ENCODE measurements at places on chromosomes 6 and 20.

GRCh38 chr6:107539409-107539808, 49.5 kb downstream of the SOBP start:
- DNase-seq = no peak

- DNase-seq = no peak
Measured at GRCh38 chr20:63791497-63792156, 39.4 kb downstream of the ZBTB46 start.

DNA sequence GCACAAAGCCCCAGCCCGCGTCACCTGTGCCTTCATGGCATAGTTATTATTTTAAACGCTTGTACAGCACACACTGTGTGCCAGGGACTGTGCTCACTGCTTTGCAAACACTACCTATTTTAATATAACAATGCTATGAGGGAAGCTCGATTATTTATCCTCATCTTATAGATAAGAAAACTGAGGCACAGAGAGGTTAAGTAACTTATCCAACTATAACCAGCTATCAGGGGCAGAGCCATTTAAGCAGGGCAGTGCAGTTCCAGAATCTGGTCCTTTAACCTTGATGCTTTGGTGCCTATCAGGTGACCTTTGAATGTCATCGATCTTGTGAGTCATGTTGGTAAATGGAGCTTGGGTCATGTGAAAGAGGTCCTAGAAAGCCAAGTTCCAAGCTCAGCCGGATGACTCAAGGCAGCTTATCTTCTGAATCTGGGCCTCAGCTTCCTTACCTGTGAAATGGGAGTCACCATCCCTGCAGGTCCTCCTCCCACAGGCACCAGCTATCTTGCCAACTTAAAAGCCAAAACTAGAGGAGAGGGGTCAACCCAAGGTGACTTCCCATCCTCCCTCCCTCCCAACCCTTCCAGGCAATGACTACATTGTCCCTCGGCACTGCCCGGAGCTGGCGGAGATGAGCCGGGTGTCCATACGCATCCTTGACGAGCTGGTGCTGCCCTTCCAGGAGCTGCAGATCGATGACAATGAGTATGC, 56.4 kb upstream of the TTPAL start:
- DNase-seq = no peak

DNA sequence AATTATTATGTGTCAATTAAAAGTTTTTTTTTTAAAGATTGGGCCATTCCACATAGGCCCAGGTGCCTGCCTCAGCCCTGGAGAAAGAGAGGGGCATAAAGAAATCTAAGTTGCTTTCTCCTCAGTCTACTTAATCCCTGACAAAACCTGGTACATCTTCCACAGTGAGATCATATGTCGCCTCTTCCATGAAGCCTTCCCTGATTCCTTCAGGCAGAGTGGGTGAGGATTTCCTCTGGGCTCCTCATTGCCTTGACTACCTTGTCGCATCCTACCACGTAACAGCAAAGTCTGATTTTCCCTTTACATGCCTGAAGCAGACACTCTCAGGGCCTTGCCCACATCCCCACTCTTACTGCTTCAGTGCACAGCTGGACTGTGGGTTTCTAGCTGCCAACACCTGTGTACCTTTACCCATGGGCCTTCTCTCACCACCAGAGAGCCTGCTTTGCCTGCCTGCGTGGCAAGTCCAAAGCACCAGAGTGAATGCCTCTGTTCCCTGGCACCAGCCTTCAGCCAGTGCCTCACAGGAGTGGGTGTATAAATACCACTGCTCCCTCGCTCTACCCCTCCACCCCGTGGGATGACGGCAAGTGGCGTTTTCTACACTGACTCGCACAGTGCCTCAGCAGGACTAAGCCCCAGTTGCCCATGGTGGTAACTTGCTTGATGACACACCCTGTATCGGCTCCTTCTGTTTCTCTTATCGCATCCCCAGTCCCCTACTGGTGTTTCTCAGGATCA, 68.0 kb downstream of the EYA2 start:
- no peak for DNase-seq

- DNase-seq = no peak
Measured at GRCh38 chr6:157666729-157667128, 156.3 kb upstream of the SNX9 start.

DNA sequence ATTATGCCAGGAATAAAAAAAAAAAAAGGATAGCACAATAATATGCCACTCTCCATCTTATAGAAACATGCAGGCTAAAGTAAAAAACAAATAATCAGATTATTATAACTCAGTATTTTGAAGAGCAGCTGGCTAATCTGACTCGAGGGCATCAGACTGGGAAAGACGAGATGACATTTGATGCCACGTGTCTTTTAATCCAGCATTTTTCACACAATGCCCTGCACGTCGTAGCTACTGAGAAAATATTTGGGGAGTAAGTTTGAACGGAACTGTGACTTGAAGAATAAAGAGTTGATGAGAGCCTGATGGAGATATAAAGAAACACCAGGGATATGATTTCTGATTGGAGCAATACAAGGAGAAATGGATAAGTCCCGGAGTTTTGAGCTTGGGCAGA, 237.7 kb downstream of the ARID1B start:
- DNase-seq = no peak

GRCh38 chr20:1566701-1567100, 9.2 kb upstream of the SIRPD start:
- no peak for DNase-seq

DNA sequence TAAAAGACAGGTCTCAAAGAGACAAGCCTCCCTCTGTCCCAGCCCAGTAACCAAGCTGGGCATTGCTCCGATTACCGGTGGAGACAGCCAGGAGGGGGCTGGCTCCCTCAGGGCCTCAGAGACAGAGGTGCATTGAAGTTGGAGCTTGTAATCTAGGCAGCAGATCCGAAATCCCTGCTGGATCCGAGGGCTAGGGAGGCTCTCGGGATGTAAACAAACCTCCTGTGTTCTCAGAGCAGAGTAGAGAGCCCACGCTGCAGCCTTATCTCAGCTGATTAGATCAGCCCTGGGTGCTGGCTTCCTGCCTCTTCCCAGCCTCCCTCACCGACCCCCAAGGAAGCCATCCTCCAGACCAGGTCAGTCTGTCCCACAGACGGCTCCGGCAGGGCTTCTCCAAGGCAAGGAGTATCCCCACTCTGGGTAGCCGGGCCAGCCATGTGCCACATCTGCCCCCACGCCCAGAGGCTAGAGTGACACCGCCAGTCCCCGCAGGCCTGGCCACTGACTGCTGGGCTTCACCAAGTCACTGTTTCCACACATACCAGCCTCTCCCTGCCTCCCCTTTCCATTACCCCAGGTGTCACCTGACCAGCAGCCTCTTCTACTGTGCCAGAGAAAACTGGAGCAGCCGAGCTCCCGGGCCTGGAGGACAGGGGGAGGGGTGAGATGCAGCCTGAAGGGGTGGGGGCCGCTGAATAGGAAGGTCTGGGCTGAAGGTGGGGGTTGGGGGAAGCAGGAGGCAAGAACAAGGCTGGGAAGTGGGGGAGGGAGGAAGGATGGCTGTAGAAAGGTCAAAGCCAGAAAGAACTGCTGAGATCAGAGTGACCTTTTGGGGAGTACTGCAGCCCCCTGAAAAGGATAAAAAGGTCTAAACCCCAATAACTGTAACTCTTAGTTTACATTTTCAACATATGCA, 6.0 kb downstream of the SDC4 start:
- no peak for DNase-seq

GRCh38 chr20:2395136-2395535, 14.4 kb downstream of the TGM6 start:
- no peak for DNase-seq

DNA sequence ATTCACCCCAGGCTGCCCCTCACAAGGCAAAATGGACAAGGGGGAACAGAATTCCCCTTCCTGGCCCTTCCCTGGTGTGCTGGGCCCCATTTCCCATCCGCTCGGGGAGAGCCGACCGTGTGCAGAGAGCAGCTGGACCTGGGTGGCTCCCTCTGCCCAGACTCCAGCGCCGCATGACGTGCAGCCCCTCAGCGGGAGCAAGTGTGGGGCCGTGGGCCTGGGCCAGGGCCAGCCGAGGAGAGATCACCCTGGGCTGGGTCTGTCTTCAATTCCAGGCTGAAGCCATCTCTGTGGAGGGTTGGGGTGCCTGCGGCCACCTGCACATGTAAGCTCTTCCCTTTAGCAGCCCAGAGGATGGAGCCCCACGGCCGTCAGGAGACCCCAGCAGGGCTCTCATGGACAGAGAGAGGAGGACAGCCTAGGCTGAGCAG, 241.8 kb downstream of the TTLL2 start:
- no peak for DNase-seq

GRCh38 chr6:41664271-41664670, 26.0 kb downstream of the MDFI start:
- no peak for DNase-seq

DNA sequence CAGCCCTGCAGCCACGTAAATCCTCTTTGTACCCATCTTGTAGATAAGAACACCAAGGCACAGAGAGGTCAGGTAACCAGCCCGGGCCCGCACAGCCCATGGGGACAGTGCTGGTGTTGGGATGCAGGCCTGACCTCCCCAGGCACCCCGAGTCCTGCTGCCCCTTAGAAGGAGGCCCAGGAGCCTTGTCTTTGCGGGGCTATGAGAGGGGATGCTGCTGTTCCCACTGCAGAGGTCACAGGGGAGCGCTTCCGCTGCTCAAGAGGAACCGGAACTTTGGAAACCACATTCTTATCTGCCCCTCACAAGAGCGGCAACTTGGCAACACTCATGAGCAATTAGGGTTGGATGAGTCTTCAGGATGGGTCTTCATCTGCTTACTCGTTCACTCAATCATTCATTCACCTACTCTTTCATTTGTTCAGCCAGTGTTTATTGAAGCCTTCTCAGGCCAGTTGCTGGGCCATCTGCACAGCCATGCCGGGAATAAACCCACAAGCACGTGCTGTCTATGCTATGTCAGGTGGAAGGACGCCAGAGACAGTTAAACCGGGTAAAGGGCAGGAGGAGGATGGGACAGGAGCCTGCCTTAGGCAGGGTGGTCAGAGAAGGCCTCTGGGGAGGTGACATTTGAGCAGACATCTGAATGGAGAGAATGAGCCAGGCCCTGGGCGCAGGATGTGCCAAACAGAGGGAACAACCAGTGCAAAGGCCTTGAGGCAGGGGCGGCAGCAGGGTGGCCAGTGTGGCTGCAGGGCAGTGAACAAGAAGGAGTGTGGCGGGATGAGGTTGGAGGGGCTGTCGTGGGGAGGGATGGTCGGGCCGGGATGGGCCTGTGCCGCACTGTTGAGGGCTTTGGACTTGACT, 60.8 kb downstream of the RBM38 start:
- no peak for DNase-seq

GRCh38 chr20:11267762-11268335, 594.0 kb upstream of the JAG1 start:
- no peak for DNase-seq
